ENCODE measurements at places on chromosomes 3 and 15.

GRCh38 chr3:195007766-195008165 lies 263.2 kb downstream of the XXYLT1 start:
- DNase-seq, result peak; percentile 83

- no peak for DNase-seq
Observed at GRCh38 chr15:30671309-30671708, 45.4 kb downstream of the ARHGAP11B start.

DNA sequence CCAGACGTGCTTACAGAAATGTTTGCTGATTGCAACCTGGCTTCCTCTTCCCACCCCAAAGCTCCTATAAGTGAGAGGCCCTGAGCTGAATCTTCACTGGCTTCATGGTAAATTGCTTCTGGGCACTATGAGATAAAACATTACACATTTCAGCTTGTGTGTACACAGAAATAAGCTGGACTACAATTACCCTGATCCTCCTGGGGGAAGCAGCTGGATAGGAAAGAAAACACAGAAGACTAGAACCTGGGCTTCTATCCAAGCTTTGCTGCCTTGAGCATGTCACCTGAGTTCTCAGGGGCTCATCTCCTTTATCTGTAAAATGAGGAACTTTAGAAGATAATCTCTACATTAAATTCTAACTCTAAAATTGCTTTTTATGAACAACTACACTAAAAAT lies 40.3 kb downstream of the THBS1 start:
- no peak for DNase-seq

DNA sequence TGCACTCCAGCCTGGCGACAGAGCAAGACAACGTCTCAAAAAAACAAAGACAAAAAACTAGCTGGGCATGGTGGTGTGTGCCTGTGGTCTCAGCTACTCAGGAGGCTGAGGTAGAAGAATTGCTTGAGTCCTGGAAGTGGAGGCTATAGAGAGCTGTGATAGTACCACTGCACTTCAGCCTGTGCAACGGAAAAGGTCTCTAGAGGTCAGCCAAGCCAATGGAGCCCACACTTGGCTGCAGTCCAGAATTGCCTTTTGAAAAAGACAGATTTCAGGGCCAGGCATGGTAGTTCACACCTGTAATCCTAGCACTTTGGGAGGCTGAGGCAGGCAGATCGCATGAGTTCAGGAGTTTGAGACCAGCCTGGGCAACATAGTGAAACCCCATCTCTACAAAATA lies 8.4 kb upstream of the RBPMS2 start:
- DNase-seq, result no peak

DNA sequence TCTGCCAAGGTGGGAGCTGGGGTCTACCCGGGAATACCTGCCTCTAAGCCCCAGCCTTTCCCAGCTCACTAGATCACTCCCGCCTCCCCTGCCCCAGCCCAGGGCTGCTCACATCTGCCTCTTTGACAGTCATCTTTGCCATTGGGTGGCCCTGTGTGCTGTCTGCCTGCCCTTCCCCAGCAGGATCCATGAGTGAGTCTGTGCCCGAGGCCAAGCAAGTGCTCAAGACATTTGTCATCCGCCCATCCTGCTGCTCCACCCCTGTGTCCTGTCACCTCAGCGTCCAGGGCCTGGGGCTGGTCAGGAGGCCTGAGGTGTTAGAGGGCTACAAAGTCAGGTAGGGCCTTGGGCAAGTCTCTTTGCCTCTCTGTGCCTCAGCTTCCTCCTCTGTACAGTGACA lies 89.4 kb downstream of the LSM3 start:
- DNase-seq, result no peak

DNA sequence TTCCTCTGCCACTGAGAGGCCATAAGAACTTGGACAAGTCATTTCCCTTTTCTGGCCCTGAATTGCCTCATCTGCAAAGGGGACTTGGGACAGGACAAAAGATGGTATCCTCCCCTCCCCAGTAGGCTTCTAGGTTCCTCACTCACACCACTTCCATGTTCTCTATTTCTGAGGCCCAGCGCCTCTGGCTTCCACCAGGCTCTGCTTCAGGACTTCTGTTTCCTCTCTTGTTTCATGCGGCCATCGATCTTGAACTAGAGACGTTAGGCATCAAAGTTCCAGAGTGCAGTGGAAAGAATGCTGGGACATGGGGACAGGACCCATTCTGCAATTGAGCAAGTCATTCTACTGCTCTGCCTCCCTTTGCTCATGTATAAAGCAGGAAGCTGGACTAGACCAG lies 1.7 kb downstream of the TM4SF4 start:
- DNase-seq, result peak; percentile 81
